NCI-H187 (cell line): ENCODE measurements at places on chromosomes 3 and 15.

- DNase-seq = no peak
These were observed 369.1 kb downstream of the RORA start for GRCh38 chr15:60859996-60860494.

GRCh38 chr3:86249833-86250232, 741.1 kb downstream of the VGLL3 start:
- DNase-seq = no peak

DNA sequence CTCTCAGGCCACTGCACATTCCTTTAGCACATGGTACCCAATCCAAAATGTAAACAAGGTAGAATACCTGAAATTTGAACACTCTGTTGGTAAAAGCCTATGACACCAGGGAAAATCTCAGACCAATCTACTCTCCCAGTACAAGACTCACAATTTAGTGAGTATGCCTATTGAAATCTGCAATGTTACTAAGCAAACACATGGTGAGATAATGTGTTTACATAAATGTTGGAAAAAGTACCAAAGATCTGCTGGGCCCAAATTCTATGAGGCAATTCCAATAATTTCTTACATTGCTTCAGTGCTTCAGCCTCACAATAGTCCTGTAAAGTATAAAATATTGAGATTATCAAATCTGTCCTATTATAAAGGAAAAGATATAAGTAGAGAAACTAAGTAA, 536.1 kb downstream of the PYDC2 start:
- no peak for DNase-seq

DNA sequence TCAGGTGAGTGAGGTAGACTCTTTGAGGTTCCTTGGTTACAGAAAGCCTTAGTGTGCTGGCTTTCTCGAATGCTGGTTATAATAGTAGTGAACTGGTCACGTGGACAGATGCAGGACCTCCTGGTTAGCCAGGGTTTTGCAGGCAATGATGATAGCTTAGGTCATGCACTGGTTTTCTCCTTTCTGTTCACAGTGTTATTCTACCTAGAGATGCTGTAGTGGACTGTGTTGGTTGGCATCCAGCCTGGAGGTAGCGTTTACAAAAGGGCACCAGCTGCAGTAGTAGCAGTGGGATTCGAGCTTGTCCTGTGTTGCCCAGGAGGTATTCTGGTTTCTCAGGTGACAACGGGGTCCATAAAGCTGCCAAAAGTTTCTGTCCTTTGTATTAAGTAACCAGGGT, 27.0 kb downstream of the PCCB start:
- no peak for DNase-seq

GRCh38 chr3:37910671-37911400, 49.2 kb downstream of the CTDSPL start:
- DNase-seq = no peak

GRCh38 chr15:94972314-94972713, 741.0 kb downstream of the MCTP2 start:
- DNase-seq = no peak

DNA sequence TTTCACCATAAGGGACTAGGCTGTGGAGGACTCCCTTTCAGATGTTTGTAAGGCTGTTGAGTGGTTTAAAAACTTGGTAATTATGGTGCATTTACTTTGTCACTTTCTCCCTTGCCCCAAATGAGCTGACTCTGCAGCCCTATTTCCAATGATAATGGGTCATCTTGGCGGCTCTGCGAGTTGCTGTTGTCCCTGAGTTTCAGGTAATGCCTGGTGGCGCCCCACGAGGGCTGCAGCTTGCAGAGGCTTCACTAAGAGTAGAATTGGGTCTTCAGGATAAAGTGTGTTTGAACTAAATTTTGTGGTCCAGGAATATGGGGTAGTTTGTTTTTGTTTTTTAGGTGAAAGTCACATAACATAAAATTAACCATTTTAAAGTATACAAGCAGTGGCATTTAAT, 450.1 kb upstream of the CFAP20DC start:
- DNase-seq = no peak

GRCh38 chr3:190252080-190252479, 70.2 kb downstream of the CLDN1 start:
- DNase-seq = no peak

GRCh38 chr3:57127891-57128518, 37.1 kb downstream of the IL17RD start:
- no peak for DNase-seq

DNA sequence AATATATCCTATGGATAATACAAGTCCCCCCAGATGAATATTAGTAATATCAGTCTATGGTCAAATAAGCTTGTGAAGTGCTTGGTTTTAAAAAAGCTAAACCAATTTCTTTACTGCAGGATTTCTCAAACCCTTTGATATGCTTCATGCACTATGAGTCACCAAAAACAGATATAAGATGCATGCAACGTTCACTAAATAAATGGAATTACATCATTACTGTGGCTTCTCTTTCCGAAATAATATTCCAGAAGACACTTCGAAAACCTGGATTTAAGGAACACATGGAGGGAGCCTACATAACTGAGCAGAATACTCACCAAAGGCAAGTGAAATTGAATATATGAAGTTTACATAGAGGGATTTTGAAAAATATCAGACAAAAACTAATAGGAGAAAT, 126.3 kb upstream of the ABI3BP start:
- DNase-seq = no peak

- DNase-seq = no peak
These were observed 37.5 kb downstream of the ZNF710 start for GRCh38 chr15:90038632-90039095.

DNA sequence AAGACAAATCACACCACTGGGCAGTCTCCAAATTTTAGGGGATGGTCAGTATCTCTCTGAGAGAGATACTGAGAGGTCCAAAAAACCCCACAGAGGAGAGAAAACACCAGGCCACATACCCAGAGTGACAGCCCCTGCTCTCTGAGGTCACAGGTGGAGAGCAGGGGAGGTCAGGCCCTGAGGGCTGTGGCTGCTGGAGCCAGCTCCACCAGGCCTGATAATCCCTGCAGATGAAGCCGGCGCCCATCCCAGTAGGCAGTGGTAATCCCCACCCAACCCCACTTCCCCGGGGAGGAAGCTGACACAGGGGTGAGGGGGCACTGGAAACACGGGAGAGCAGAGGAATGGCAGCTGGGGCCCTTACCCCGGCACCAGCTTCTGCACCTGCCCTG, 31.2 kb upstream of the SRP14 start:
- DNase-seq = no peak

GRCh38 chr3:116052602-116053001, 392.7 kb downstream of the LSAMP start:
- DNase-seq = no peak

GRCh38 chr3:13188181-13188779, 115.1 kb upstream of the IQSEC1 start:
- no peak for DNase-seq

DNA sequence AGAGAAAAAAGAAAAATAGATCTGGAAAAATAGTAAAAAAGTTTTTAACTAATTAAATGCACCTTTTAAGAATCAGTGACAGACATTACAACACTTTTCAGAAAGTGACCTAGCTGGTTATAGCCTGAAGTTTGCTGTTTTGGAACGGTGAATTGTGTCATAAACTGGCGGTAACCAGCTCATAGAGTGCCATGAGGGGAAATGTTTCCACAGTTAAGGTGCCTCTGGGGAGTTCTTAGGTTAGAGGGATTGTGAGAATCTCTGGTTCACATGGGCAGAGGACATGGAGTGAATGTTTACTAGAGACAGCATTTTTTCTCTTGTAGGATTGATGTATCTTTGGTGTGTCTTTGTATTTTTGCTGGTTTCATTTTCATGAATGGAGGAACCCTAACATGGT, 2.8 kb downstream of the TBC1D23 start:
- no peak for DNase-seq
